ENCODE measurements at places on chromosomes 1 and 21. TPM values are rescaled to one million over a fixed set of nuclear protein-coding genes. Genes with fewer than 3 reads are reported as not detected.

Gene GABRD
- polyA plus RNA-seq = not detected

Gene CALML6
- polyA plus RNA-seq = 0.45 TPM

Gene BSND
- polyA plus RNA-seq = not detected

Gene SPRR2A
- not detected for polyA plus RNA-seq

Gene VWA5B1
- not detected for polyA plus RNA-seq

Gene RNU1-2
- not detected for polyA plus RNA-seq

Gene ATAD3B
- 9.5 TPM for polyA plus RNA-seq

Gene IQCC
- polyA plus RNA-seq = 1.4 TPM

Gene KIF26B
- 3.0 TPM for polyA plus RNA-seq

Gene TMEM269
- polyA plus RNA-seq = not detected

Gene SH2D5
- 1.6 TPM for polyA plus RNA-seq

Gene CADM3
- polyA plus RNA-seq = 0.07 TPM

Gene PALMD
- 0.06 TPM for polyA plus RNA-seq

- DNase-seq = no peak
Observed at GRCh38 chr1:181701891-181702290, 218.6 kb downstream of the CACNA1E start.

GRCh38 chr1:192943108-192943507, 116.1 kb downstream of the UCHL5 start:
- DNase-seq = no peak

DNA sequence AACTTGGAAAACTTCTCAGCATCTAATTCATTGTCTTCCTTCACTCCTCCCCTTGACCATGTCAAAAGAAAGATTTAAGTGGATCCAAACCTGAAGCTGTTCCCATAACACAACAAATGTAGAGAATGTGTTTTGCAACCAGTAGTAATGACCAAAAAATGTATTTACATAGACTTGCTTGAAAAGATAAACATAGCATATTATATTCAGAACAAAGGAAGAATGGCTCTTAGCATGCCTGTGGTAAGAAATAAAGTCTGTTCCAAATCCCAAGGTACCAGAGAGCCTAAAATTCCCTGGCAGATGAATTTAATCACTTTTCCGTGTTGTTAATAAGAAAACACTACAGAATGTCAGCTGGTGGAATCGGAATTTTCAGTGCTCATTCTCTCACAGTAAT, 36.8 kb downstream of the FMO3 start:
- peak; percentile 91 for DNase-seq

DNA sequence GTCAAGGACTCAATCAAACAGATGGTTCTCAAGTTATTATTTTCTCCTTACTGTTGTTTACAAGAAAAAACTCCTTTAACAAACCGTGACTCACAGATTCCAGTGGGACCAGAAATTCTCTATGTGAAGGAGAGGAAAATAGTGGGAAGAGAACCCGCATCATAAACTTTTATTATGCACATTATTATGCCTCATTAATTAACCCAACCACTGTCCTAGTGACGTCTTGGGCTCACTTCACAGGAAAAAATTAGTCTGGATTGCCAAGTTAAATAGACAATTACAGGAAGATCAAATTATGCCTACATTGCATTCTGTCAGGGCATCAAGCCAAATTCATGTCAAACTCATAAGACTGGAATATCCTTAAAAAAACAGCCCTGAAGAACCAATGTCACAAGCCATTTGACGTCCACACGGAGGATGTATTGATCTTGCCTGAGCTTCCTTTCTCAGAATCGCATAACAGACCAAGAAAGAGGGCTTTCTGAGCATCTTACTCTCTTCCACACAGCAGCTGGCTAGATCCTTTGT, 347.8 kb downstream of the DUSP10 start:
- DNase-seq = peak; percentile 76

- DNase-seq = no peak
Observed at GRCh38 chr21:34243562-34243961, 120.2 kb upstream of the KCNE2 start.

DNA sequence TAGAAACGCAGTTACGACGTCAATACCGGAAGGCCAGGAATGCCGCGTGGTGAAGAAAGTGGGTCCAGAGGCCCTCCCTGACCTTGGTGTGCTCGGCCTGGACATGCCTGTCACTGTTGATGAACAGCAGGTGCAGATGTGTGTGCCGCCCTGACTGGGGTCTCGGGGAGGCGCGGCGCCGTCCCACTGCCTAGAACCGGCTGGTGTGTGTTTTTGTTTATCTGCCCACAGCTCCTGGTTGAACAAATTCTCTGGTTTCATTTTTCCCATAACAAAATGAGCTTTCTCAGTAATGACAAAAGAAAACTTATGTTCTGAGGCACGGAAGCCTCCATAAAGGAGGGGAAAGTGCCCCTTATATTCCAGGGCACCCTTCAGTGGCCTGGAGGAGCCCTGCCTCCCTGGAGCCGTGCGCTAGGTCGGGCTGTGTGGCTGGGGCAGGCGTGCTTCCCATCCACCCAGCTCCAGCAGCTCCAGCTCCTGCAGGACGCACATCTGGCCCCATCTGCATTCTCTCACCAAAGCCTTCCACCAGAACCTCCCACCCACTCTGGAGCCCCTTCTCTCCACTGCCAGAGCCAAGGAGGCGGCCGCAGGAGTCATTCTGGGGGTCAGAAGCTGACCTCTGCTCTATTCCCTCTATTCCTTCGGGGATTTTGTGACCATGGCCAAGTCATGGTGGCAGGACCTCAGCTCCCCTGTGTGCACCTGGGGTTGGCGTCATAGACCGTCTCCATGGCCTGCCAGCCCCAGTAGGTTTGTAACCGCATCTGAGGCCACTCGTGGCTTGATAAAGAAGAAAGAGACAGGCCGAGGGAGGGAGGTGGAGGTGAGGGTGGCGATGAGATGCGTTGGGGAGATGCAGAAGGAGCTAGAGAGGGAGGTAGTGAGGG, 20.1 kb upstream of the COL18A1 start:
- no peak for DNase-seq

GRCh38 chr1:107620753-107621152, 344.2 kb downstream of the VAV3 start:
- DNase-seq = no peak

GRCh38 chr1:167479331-167479979, 38.9 kb downstream of the CD247 start:
- no peak for DNase-seq

DNA sequence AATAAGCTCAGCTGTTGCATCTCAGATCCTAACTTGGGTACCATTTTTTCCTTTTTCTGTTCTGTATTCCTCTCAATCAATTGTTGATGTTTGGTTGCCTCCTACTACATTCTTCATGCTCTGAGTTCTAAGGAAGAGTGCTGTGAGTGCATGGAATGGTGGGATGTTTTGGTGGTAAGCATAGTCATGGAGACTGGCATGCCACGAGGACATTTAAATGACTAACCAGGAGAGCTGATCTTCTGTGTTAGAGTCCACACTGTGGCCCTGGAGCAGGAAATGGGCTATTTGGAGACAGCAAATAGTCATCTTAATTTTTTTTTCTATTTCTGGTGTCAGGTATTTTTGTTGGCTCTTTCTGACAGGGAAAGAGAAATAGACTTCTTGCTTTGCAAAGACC, 69.5 kb upstream of the HSD17B7 start:
- DNase-seq = no peak

DNA sequence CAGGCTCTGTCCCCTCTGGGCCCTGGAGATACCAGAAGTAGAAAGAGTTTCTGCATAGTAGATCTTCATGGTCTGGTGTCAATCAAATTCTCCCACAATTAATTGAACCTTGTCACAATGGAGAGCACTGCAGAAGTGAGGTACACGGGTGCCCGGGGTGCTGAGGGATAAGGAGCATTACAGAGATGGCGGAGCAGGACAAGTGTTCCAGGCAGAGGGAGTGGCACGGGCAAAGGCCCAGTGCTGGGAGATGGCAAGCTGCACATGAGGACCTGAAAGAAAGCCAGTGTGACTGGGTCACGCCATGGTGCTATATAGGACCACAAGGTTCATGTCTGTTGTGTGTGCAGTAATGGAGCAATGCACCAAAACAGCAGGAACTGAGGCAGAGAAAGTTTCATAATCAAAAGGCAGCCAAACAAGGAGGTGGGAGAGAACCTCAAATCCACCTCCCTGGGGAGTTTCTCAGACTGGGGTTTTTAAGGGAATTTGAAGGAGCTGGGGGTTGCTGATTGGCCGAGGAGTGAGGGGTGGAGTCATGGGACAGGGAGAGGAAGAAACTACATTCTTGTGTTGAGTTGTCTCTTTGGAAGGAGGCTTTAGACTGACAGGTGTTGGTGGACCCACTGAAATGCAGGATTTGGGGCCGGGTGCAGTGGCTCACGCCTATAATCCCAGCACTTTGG, 27.7 kb downstream of the ACOT11 start:
- no peak for DNase-seq

- DNase-seq = no peak
Observed at GRCh38 chr1:233491953-233492620, 121.8 kb upstream of the KCNK1 start.

DNA sequence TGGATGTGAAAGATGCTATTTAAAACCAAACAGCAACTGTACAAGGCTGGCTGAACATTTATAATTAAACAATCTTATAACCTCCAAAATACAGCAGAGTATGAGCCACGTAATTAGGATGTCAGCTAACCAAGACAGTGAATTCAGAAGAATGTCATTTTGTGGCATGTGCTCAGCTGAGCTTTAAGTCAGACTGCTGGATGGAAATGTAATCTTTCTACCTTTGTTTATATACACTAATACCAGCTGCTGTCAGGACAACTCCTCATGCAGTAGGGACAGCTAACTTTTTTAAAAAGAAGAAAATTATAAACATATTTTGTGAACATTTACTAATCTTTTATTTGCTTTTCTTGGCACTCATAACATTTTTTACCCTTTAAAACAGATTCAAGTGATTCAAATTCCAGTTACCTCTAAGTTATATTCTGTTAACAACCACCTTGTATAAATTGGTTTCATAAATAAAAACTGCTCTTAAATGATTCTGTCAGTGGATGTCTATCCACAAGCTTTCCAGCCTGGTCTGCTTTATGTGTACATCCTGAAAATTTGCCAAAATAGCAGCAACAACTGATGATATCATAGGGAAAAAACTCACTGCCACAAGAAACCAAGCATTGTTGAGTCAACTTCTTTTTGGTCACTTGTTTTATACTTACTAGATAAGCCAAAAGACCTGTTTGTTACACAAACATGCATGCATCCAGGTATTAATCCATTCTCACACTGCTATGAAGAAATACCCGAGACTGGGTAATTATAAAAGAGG, 36.1 kb downstream of the DPH5 start:
- DNase-seq = peak; percentile 48

- DNase-seq = no peak
Observed at GRCh38 chr1:226643611-226644540, 95.2 kb downstream of the ITPKB start.

GRCh38 chr1:94104127-94104684, 16.7 kb downstream of the ABCA4 start:
- DNase-seq = no peak

- no peak for DNase-seq
Observed at GRCh38 chr1:175826705-175827104, 83.3 kb upstream of the TNR start.

DNA sequence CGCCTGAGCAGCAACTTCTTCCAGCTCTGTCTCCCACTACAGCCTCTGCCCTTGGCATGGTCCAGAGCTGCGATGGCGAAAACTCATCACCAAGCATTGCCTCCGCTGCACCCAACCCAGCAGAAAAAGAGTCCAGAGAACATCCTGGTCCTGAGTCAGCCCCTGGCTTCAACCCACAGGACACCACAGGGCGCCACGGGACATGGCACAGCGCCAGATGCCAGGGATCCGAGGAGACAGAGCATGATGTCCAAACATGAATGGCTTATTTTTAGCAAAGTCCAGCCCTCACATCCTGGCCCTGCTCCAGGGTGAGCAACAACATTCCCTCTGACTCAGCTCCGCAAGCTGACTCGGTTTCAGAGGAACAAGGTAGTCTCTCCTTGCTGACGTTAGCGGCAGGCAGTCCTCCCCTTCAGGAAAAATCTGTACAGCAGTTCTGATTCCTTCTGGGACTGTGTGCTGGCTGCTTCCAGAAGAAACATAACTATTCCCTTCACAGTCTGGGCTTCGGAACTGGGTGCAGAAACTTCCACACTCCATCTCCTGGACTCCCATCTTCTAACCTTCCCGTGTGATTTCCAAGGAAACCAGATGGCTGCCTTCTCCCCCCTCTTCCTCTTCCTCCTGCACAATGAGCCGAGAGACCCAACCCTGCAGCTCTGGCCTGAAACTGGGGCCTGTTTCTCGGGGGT, 131.3 kb downstream of the TOMM20 start:
- peak; percentile 91 for DNase-seq

- DNase-seq = no peak
Observed at GRCh38 chr1:230839173-230839572, 29.1 kb downstream of the C1orf198 start.

- no peak for DNase-seq
Observed at GRCh38 chr1:203799971-203800370, 4.5 kb downstream of the ZBED6 start.

GRCh38 chr1:201709564-201710295, 119.2 kb upstream of the IPO9 start:
- no peak for DNase-seq

DNA sequence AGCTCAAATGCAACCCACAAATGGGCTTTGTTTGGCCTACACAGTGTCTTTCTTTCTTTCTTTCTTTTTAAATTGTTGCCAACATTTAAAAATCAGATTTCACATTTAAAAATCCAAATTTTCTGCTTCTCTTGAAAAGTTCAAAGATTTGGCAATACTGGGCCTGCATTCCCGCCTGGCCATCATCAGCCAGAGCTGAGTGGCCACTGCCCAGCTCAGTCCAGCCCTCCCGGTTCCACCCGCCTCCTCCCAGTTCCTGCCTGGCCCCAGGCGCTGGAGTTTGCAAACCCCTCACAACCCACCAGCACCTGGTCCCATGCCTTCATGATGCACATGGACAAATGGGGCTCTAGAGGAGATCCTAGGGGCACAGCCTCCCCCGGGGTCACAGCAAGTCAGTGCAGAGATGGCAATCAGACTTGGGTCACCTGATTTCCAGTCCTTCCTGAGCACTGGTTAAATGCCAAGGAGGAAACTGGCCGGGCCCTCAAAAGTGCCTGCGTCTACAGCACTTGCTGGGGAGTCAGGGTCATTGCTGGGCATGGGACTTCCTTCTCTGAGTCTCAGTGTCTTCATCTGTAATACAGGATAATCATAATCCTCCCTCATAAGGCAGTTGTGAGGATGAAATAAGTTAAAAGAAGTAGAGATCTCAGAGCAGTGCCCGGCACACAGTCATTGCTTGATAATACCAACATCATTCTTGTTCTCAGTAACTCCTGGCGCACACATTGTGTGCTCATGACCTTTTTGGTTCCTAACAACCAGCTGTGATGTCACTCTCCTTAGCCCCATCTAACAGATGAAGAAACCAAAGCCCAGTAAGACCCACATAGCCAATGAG, 41.0 kb upstream of the LAPTM5 start:
- no peak for DNase-seq

- no peak for DNase-seq
Observed at GRCh38 chr1:57376041-57376440, 47.8 kb downstream of the DAB1 start.

- DNase-seq = no peak
Observed at GRCh38 chr1:225476100-225476511, 48.3 kb upstream of the LBR start.

DNA sequence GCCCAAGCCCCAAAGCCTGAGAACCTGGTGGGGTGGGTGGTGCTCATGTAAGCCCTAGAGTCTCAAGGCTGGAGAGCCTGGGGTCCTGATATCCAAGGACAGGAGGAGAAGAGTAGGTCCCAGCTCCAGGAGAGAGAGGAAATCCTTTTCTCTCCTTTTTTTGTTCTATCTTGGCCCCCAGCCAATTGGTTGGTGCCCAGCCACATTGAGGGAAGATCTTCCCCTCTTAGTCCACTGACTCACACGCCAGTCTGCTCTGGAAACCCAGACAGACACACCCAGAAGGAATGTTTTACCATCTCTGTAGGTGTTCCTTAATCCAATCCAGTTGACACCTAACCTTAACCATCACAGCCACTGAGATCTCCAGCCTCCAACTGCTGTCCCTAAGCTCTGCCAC, 16.2 kb upstream of the LIN9 start:
- DNase-seq = no peak
